Mesenteric fat pad (tissue), 1 donor: ENCODE measurements at places on chromosomes 11 and 22.

GRCh38 chr11:96012086-96012824, 88.3 kb upstream of the MTMR2 start:
- DNase-seq: no peak

GRCh38 chr22:47434336-47435203, 672.1 kb downstream of the TBC1D22A start:
- peak; percentile 45 for DNase-seq

DNA sequence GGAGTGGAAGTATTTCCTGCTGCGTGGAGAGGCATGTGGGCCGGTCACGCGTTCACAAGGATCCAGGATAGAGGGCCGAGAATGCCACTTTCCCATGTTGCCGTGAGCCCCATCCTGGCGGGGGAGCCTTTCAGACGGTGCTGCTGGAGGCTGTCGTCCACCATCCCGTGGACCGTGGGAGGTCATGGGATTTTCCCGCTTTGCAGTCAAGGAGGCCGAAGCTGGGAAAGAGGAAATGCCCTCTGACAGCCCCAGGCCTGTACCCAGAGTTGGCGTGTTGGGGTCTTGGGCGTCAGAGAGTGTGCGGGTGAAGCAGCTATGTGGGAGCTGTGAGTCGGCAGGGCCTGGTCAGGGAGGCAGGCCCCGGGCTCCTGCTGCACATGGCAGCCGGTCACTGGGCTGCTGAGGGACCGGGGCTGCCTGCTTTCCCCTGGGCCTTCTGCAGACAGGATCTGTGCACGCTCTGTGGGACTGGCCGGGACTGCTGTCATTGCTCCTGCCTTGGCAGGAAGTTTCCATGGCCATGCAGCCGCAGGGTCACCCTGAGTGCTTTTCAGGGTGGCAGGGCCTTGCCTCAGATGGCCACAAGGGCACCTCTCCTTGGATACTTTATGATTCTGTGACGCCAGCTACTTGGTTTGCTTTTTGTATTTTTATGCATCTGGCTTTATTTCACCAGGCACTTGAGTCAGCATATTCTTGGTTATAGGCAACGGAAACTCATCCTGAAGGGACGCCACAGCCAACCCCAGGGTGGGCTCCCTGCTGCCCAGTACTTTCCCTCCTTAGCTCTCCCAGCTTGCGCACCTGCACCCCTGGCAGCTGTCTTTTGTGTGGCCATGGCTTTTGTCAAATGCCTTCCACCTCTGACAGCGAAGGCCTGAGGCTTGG, 52.4 kb downstream of the AP2A2 start:
- no peak for DNase-seq

DNA sequence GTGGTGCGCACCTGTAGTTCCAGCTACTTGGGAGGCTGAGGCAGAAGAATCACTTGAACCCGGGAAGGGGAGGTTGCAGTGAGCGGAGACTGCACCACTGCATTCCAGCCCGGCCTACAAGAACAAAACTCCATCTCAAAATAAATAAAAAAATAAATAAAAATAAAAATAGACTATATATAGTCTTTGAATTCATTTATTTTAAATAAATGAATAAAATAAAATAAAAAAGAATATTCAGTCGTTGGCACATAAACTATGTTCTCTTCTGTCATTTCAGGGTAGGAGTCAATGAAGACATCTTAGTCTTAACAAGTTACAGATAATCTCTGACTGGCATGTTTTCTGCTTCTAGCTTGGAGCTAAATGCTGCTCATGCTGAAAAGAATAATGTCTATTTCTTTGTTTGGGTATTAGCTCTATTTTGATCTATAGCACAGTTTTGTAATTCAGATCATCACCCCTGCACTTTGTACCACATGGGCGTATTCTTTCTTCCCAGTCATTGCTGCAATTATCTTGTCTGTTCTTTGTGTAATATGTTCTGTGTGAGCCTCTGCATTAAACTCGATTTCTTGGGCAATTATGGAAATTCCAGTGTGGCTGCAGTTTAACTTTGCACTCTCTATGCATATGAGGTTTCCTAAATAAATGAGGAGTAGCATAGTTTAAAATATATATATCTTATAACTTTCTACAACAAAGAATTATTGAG, 1.4 kb upstream of the MS4A14 start:
- DNase-seq: no peak
